ENCODE measurements at places on chromosomes 5 and 9. TPM values are rescaled to one million over a fixed set of nuclear protein-coding genes. Genes with fewer than 3 reads are reported as not detected.

Gene MELK
- 0.24 TPM for polyA plus RNA-seq

Gene SPINK7
- not detected for polyA plus RNA-seq

Gene TJP2
- polyA plus RNA-seq: 26.4 TPM

Gene SNCB
- 1.0 TPM for polyA plus RNA-seq

Gene ZNF366
- 0.24 TPM for polyA plus RNA-seq

Gene PCDHGA3
- 0.27 TPM for polyA plus RNA-seq

Gene CATSPER3
- polyA plus RNA-seq: 1.4 TPM

Gene PGM5
- polyA plus RNA-seq: 28.3 TPM

Gene CARD9
- polyA plus RNA-seq: 0.35 TPM

Gene PLAC8L1
- polyA plus RNA-seq: 1.2 TPM

Gene UNC13B
- polyA plus RNA-seq: 11.1 TPM

Gene EMB
- 6.1 TPM for polyA plus RNA-seq

Gene TMOD1
- 44.0 TPM for polyA plus RNA-seq

Gene LIX1
- polyA plus RNA-seq: 0.03 TPM

Gene TEX48
- polyA plus RNA-seq: not detected

Gene ARL14EPL
- not detected for polyA plus RNA-seq

Gene CD180
- 1.3 TPM for polyA plus RNA-seq

Gene LCN15
- not detected for polyA plus RNA-seq

Gene MEIKIN
- not detected for polyA plus RNA-seq

Gene AGXT2
- polyA plus RNA-seq: 0.11 TPM

Gene CCL27
- polyA plus RNA-seq: 0.24 TPM

Gene INPP5E
- polyA plus RNA-seq: 16.6 TPM

Gene DOCK8
- 8.3 TPM for polyA plus RNA-seq

Gene PTGS1
- 1.7 TPM for polyA plus RNA-seq

Gene EPB41L4A
- polyA plus RNA-seq: 4.2 TPM

Gene SLC34A1
- not detected for polyA plus RNA-seq

Gene PKD2L2
- polyA plus RNA-seq: not detected

Gene CARTPT
- 48.5 TPM for polyA plus RNA-seq

Gene ZNF454
- polyA plus RNA-seq: 2.0 TPM

Gene LRRC19
- polyA plus RNA-seq: not detected

Gene SPATA9
- polyA plus RNA-seq: not detected

Gene SPINK6
- polyA plus RNA-seq: not detected

Gene POU5F2
- 0.02 TPM for polyA plus RNA-seq

Gene NDUFA8
- polyA plus RNA-seq: 99.1 TPM

Gene GRM6
- under 0.01 TPM for polyA plus RNA-seq

Gene SUSD3
- polyA plus RNA-seq: 0.60 TPM

Gene PTGER4
- polyA plus RNA-seq: 3.4 TPM

Gene RANBP17
- polyA plus RNA-seq: 16.9 TPM

All from adrenal gland (tissue), 19 donors.